ENCODE measurements at places on chromosomes 12 and 14. TPM values are rescaled to one million over a fixed set of nuclear protein-coding genes. Genes with fewer than 3 reads are reported as not detected.

The TPH2 gene
- total RNA-seq: not detected

The AQP2 gene
- total RNA-seq: not detected

The GLT8D2 gene
- total RNA-seq: not detected

DNA sequence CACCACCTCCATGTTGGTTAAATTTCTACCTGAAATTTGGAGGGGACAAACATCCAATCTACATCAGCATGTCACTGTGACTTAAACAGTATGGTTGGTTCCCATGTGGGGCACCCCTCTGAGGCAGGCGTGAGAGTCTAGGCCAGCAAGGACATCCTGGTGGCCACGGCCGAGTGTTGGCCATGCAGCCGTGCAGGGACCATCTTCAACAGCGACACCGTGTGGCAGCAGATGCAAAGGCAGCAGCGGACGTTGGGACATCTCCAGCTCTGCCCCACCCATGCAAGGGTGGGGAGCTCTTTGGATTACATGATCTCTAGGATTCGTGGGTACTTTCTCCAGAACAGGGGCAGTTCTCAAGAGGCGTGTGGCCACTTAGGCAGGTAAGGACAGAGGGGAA lies 49.8 kb downstream of the NOC4L start:
- peak; percentile 46 for DNase-seq

The RHOJ gene
- not detected for total RNA-seq

The CCDC196 gene
- total RNA-seq: not detected

The AQP5 gene
- total RNA-seq: not detected

GRCh38 chr12:90543841-90544240 lies 411.1 kb downstream of the CCER1 start:
- DNase-seq: no peak

- DNase-seq: no peak
Observed at GRCh38 chr12:106274012-106274411, 26.2 kb upstream of the CKAP4 start.

All from activated naive CD8-positive, alpha-beta T cell treated with anti-CD3 and anti-CD28 coated beads for 36 hours (primary cell).